A549 treated with Hydrocortisone at 1 μM for 4 hours (cell line): ENCODE measurements at places on chromosomes 12 and 14. TPM values are rescaled to one million over a fixed set of nuclear protein-coding genes. Genes with fewer than 3 reads are reported as not detected.

Gene CLEC1A
- not detected in 5 replicates for total RNA-seq

Gene VSIG10
- total RNA-seq, result 14.4 to 19.2 TPM (median 17.4 TPM) in 5 replicates

Gene CACNB3
- total RNA-seq, result 31.1 to 39.6 TPM (median 34.9 TPM) in 5 replicates

Gene TMBIM4
- total RNA-seq, result 48.7 to 57.6 TPM (median 52.6 TPM) in 5 replicates

Gene TMEM253
- total RNA-seq, result 0.35 to 1.0 TPM (median 0.81 TPM) in 5 replicates

Gene ASCL1
- total RNA-seq, result 0.03 TPM in 1 of 5 replicates, not detected in the others

Gene ADAM20
- not detected in 5 replicates for total RNA-seq

Gene PRPH
- 0.97 to 1.9 TPM (median 1.6 TPM) in 5 replicates for total RNA-seq

Gene CCDC184
- 2.5 to 3.5 TPM (median 2.8 TPM) in 5 replicates for total RNA-seq

Gene RARG
- total RNA-seq, result 21.3 to 25.1 TPM (median 24.2 TPM) in 5 replicates

Gene ZFP36L1
- 122 to 264 TPM (median 184 TPM) in 5 replicates for total RNA-seq

Gene FLVCR2
- 11.1 to 14.2 TPM (median 12.5 TPM) in 5 replicates for total RNA-seq

Gene RBM23
- 55.9 to 63.4 TPM (median 58.8 TPM) in 5 replicates for total RNA-seq

Gene ALX1
- total RNA-seq, result 4.0 to 5.0 TPM (median 4.4 TPM) in 5 replicates

Gene PGAM5
- total RNA-seq, result 45.5 to 55.1 TPM (median 53.3 TPM) in 5 replicates

Gene ACOT6
- total RNA-seq, result not detected in 5 replicates

Gene RAN
- total RNA-seq, result 1,334 to 1,779 TPM (median 1,757 TPM) in 5 replicates

Gene PPP1R1A
- 0.07 to 0.33 TPM (median 0.13 TPM) in 5 replicates for total RNA-seq

Gene MANSC4
- total RNA-seq, result not detected in 5 replicates

Gene LTB4R2
- total RNA-seq, result 3.0 to 4.9 TPM (median 3.8 TPM) in 5 replicates

Gene HCAR3
- 0.11 TPM in 1 of 5 replicates, not detected in the others for total RNA-seq

Gene DNM1L
- total RNA-seq, result 50.2 to 73.4 TPM (median 62.3 TPM) in 5 replicates

Gene AICDA
- total RNA-seq, result 0.13 to 0.28 TPM (median 0.24 TPM) in 5 replicates

Gene IL31
- not detected in 5 replicates for total RNA-seq
